ENCODE measurements at places on chromosomes 4 and X.

DNA sequence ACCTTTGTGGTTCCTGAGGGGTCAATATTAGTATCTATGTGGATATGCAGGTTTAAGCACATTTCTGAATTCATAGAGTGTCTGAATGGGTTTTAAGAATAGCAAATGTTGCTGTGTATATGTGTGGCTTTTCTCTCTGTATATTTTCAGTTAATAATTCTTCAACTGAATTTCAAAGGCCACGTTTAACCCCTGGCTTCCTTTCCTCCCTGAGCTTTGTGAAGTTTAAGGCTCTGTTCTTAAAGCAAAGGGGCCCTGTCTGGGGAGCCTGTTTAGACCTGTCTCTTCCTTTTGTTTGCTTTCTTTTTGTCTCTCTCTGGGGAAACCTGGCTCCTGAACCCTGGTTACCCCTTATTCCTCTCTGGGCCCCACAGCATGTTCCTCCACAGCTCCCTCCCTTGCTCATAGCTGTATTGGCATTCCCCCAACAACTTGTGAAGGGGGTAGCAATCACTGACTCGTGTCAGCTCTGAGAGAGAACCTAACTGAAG, 139.1 kb downstream of the COL4A6 start:
- no peak for DNase-seq

- no peak for DNase-seq
Measured at GRCh38 chr4:1328267-1329155, 18.5 kb upstream of the UVSSA start.

DNA sequence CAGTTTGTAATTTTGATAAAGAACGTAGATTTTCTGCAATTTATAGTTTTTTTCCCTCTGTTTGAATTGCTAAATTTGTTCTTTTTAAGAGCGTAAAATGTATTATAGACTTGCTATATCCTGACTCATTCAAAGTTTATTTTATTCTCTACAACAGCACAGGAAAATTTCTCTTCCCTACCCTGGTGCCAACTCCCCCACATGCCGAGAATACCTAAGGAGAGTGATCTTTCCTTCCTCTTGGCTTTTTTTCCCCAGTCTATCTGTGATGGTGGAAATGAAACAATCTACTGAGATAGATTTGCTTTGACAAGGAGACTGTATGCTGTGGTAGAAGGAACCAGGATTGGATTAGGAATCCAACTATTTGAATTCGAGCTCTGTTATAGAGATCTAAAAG, 271.6 kb downstream of the TLL1 start:
- peak; percentile 26 for DNase-seq

DNA sequence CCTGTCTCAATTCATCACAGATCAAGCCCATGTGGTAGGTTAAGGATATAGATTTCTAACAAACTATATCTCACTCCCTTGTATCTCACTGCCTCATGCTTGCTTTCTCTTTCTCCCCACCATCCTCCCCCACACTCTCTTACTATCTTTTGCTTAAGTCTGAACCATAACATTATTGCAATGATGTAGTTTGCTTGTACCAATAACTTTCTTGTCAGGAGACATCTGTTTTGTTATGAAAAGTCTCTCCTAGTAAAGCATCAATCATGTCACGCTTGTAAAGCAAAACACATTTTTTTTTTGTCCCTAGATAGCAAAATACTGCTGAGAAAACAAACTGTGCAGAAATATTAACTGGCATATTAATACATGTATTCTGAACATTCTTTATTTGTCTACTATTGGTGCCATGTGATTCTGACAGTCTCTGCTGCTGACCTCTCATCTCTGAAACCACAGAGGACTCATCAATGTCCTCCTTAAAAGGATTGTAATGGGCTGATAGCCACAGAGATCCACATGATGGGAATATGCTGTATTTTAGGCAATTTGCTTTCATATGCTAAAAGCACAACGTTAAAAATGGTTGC, 217.5 kb downstream of the VEGFC start:
- DNase-seq = no peak

DNA sequence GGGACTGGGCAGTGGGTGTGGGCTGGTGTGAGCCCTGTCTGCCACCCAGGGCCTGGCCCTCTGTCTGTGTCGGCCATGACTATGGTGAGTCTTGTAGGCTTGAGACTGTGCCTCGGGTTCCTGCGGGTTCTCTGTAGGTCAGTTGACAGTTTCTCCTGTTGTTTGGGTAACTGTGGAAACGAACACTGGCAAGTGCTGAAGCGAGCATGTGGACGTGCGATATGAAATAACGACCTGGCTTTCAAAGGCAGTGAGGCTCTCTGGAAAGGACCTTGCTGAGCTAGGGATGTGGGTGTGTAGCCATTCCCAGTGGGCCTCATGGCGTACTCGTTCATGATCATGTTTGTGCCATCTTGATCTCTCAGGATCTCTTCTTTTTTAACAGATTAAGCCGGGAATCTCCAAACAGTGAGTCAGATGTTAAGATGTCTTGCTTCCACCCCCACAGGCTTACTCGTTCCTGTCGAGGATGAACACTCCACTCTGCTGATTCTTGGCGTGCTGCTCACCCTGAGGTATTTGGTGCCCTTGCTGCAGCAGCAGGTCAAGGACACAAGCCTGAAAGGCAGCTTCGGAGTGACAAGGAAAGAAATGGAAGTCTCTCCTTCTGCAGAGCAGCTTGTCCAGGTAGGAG, 41.3 kb downstream of the HTT start:
- peak; percentile 32 for DNase-seq

- DNase-seq = no peak
Measured at GRCh38 chrX:50716706-50717105, 97.3 kb downstream of the SHROOM4 start.

DNA sequence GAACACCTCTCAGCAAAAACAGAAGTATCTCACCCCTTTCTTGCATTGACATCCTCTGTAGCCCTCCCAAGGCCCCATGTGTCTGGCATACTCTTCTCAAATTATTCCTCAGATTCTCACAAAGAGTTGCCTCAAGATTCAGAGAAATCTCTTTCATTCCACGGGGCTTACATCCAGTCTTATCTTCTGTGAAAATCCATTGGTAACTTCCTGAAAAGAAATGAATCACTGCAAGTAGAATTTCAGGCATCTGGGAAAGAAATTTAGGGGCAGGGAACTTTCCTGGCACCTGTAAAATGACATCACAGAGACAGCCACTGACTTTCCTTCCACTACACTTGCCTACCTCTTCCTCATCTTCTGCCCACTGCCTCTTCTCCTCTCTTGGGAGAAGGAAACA, 182.5 kb upstream of the ARHGEF9 start:
- no peak for DNase-seq

DNA sequence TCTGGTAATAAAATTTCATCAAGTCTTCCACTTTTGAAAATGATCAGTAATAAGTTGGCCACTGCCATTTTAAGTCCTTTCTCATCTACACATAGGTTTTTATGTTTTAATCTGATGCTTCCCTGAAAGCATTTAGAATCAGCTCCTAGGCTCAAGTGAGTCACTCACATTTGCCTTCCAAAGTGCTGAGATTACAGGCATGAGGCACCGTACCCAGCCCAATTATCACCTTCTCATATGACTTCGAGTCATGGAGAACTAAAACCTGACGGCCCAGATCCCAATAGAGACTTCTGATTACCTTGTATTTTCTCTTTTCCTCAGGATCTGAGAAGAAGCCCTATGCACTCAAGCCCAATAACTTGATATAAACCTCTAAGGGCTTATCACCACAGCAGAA, 140.8 kb downstream of the OPHN1 start:
- DNase-seq = no peak

- DNase-seq = no peak
Measured at GRCh38 chr4:186172546-186172945, 18.8 kb upstream of the CYP4V2 start.

GRCh38 chr4:89939994-89940393, 45.3 kb downstream of the MMRN1 start:
- no peak for DNase-seq

DNA sequence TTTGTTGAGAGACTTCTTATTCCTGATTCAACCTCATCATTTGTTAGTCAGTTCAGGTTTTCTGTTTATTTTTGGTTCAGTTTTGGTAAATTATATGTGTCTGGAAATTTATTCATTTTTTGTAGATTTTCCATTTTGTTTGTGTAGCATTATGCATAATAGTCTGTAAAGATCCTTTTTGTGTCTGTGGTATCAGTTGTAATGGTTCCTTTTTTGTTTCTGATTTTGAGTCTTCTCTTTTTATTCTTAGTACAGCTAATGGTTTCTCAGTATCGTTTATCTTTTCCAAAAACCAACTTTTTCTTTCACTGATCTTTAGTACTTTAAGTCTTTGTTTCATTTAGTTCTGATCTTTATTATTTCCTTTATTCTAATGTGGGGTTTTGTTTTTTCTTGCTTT, 61.4 kb downstream of the NWD2 start:
- no peak for DNase-seq

GRCh38 chr4:177964061-177964460, 521.8 kb upstream of the AGA start:
- peak; percentile 56 for DNase-seq

DNA sequence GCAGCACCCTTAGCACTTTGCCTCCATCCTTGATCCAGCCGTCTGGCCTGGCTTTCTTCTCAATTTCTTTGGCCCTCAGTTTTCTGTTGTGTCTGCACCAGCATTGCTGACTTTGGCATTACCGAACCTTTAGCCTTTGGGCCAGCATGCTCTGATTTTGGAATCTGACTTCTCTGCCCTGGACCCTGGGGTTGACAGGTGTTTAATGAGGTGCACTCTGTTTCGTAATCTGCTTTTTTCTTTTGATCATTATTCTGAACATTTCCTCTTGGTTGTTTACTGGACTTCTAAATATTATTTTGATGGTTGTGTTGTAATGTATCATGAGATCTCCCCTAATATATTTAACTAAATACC, 71.5 kb upstream of the ENPP6 start:
- no peak for DNase-seq

DNA sequence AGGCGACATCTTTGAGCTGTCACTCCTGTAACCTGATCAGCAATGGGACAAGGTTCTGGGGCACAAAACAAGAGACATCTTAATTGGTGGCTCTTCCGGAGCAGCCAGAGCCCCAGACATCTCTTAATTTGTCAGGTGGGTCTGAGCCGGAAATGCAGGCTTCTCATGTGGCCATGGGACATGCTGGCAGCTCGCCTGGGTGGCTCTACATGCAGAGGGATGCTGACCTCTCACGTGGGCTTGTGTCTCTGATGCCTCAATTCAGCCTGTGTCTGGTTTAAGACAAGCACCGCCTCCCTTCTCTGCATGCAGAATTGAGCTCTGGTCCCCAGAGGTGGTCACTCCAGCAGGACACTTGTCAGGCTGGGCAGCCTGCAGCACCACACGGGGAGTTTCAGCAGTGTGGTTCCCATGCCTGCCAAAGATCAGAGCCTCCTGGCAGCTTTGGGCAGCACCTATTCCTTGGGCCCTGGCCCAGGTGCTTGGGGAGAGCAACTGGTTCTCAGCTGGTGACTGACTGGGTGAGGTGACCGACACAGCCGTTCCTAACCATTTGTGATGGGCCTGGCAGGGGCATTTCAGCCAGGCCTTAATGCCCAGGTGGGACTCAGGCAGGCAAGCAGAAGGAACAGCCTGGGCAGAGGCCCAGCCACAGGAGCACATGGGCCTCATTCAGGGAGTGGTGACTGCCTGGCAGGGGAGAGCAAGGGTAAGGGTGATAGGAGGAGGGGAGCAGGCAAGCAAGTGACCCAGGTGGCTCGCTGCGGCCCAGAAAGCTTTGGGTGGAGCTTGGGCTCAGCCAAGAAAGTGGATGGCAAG, 53.4 kb downstream of the HMX1 start:
- DNase-seq = no peak

DNA sequence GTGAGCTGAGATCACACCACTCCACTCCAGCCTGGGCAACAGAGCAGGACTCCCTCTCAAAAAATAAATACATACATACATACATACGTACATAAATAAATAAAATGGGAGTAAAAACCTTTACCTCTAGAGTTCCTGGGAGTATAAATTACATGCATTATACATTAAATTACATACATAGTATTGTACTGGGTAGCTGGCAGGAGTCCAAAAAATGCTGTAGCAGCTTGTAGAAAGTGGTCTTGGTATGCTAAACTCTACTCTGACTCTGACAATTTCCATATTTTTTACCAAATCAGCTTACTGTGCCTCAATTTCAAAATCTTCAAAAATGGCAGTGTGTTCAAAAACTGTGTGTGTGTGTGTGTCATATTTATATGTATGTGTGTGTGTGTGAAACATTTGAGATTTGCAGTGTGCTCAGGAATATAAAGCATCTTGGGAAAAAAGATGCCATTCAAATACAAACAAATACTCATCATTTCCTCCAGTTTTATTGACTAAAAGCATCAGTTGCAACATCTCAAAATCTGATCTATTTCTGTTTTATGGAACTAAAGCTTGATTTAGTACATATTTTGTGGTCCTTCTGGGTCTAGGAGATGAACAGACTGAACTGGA, 171.7 kb downstream of the SHROOM3 start:
- no peak for DNase-seq

DNA sequence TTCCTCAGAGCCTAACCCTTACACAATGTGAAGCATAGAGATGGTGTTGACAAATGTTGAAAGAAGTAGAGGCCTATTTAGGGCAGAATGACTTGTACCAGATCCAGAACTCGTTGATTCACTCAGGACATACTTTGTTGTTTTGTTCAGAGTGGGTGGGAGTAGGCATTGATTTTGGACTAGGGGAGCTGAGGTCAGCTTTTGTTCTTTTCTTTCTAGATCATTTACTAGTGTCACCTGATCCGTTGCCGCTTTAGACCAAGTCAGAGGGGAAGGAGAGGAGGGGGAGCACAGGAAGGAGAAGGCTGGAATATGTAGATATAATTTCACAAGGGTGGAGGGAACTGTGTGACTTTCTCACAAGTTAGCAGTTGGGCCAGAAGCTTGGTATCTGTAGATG, 282.4 kb upstream of the GPC4 start:
- no peak for DNase-seq

DNA sequence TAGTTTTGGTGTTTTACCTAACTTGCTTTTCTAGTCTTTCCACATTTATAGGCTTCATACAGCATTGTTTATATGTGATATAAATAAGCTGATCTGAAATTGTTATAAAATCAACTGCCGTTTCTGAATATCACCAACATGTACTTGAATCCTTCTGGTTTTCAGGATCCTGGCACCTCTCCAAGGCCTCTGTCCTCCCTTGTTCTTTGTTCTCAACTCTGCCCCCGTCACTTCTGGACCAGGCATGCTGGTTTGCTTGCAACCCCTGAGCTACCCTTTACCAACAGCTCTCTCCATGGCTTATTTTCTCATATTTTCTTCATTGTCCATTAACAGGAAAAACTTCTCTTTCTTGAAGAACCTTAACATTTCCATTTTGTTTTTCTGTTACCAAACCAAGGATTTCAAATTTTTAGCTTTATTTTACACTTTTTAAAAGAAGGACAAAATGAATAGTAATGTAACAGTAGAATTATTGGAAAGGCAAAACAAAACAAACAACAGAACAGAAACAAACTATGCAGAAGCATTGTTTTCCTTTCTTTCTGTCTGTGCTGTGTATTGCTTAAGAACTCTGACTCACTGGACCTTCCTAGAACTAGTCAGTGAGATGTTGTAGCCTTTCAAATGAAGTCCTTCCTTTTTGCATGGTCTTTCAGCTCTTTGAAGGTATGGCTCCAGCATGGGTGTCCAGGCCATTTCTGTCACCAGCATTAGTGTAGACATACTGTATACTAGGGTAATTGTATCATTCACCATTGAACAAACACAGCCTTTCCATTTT, 44.8 kb downstream of the BANK1 start:
- DNase-seq = no peak

GRCh38 chr4:173573286-173573685, 43.3 kb upstream of the HAND2 start:
- no peak for DNase-seq

Measured in RCC 7860 (cell line).